ENCODE measurements at places on chromosomes 2 and 18.

DNA sequence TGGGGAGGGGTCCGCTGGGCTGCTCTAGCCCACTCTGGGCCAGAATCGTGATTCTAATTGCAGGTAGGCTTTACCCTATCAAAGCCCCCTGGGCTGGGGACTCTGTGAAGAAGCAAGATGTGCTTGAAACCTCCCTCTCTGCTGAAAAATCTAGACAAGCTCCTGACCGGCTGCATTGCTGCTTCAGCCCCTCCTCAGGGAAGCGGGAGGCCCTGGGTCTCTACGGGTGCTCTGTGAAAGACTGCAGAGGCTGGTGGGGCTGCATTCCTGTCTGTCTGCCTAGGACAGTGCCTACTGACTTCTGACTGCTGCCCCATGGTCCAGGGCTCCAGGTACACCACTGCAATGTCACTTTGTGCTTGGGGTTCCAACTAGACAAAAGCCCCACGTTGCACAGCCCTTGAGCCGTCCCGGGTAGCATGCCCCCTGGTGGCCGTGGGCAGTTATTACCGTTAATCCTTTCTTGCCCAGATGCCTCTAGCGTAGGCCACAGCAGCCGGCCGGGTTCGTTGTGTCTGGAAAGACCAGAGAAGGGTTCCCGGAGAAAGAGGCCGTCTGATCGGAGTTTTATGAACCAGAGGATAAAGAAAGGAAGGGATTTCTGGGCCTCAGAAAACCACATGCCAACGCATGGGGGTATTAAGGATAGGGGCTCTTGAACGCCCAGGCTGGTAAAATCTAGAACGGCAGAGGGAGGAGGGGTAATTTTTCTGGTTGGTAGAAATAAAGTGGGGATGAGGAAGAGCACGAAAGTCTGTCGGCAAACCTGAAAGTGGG lies 15.9 kb upstream of the C1QL2 start:
- peak; percentile 33 for DNase-seq

GRCh38 chr18:2337552-2338141 lies 233.7 kb downstream of the METTL4 start:
- no peak for DNase-seq

- no peak for DNase-seq
These were observed 218.8 kb downstream of the SNTG2 start for GRCh38 chr2:1169291-1169949.

- no peak for DNase-seq
These were observed 9.4 kb upstream of the SLC38A11 start for GRCh38 chr2:164964700-164965099.

- no peak for DNase-seq
These were observed 19.5 kb downstream of the NFE2L2 start for GRCh38 chr2:177245010-177245422.

- no peak for DNase-seq
These were observed 1.8 kb downstream of the RBFA start for GRCh38 chr18:80035997-80036396.

DNA sequence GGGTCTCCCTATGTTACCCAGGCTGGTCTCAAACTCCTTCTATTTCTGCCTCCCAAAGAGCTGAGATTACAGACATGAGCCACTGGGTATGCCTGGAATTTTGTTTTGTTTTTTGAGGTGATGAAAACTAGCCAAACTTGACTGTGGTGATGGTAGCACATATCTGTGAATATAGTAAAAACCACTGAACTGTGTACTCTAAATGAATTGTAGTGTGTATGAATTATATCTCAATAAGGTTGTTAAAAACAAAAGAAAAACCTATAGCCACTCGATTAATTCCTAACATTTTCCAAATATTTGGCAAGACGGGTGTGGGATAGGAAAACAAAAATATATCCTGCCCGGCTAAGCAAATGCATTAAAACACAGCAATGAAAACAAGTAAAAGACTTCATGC lies 1302.3 kb upstream of the CHAC2 start:
- DNase-seq = no peak

DNA sequence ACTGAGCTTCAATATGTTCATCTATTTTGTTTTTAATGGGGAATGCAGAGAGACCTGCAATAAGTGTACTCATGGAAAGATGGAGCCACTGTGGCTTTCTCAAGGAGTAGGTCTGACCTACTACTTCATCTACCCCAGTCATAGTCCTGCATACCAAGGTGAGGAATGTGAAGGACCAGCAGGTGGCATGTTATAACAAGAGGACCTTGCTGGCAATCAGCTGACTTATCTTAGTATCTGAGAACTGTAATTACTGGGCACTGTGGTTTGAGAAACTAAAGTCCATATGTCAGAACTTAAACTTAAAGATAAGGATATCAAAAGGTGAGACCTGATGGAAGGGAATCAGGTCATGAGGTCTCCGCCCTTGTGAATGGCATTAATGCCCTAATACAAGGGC lies 1104.2 kb downstream of the BCL11A start:
- no peak for DNase-seq

DNA sequence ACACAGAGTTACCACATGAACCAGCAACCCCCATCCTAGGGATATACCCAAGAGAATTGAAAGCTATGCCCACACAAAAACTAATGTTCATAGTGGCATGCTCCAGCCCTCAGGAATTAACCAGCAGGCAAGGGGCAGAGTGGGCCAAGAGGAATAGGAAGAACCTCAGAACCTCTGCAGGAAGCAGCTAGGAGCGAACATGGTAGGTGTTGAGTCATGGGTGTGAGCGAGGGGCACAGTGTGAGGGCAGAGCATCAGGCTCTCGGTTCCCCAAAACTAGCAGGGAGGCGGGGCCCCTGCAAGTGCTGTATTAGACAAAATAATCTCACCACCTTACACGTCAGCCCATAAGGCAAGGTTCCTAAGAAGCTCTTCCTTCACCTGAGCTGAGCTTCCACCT lies 5.6 kb upstream of the RUFY4 start:
- no peak for DNase-seq

GRCh38 chr2:194176134-194176533 lies 1480.9 kb upstream of the SLC39A10 start:
- no peak for DNase-seq

DNA sequence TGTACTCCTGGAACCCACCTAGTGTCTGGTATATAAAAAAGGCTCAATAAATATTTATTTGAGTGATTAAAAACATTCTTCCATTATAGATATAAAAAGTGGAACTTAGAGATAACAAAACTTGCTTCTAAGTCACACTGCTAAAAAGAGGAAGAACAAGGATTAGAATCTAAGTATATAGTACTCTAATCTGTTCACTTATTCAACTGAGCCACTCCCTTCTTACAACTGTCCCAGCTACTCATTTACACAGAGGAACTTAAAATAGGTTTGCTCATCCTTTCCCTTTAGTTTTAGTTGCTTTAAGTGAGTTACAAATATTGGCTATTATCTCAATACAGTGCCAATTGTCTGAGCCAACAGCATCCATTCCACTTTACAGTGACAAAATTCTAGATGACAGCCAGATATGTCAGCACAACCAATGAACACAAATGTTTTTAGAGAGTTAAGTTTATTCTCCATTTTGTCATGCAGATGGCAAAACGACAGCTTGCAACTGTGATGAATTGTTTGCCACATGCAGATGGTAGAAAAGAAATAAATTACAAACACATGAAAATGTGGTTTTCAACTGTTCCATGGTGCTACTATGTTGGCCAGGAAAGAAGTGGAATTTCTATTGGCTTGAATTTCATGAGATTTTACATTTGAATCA lies 280.7 kb upstream of the ZC3H15 start:
- no peak for DNase-seq

GRCh38 chr2:233519787-233520611 lies 46.6 kb downstream of the USP40 start:
- DNase-seq = no peak

GRCh38 chr2:101114815-101115214 lies 36.4 kb downstream of the TBC1D8 start:
- no peak for DNase-seq

GRCh38 chr2:34731292-34731691 lies 1132.2 kb upstream of the FAM98A start:
- DNase-seq = no peak

DNA sequence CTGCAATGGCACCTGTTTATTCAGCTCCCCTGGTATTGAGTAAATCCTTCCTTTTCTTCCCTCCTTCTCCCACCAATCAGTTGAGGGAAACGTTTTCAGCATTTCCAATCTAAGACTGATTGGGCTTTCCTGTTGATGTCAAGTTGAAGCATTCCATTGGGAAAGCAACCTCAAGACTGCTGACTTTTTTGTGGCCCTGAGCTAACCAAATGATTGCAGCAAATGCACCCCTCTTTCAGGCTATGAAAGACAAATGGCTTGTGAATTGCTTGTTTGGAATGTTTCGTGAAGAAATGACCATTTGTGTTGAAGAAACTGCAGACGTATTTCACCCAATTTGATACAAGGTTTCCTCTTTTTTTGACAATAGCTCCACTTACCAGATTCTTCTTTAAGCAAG lies 303.5 kb downstream of the EPHA4 start:
- DNase-seq = no peak

DNA sequence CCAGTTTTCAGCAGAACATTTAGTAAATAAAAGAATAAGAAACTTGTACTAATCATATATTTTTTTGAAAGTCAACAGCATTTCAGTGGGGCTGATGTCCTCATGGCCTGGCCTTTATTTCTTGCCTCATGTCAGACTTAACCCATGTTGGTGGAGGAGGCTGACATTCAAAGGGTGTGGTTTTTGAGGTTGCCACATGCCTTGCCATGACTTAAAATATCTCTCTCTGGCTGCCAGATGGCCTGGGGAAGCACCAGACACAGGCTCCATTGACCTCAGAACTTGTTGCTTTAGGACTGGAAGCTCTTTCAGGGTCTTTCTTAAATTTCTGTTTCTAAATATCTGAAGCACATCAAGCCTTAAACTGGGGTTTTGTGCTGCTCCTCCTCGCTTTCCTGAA lies 32.5 kb upstream of the CD28 start:
- no peak for DNase-seq

GRCh38 chr2:3465844-3466481 lies 53.4 kb downstream of the ADI1 start:
- DNase-seq = no peak

DNA sequence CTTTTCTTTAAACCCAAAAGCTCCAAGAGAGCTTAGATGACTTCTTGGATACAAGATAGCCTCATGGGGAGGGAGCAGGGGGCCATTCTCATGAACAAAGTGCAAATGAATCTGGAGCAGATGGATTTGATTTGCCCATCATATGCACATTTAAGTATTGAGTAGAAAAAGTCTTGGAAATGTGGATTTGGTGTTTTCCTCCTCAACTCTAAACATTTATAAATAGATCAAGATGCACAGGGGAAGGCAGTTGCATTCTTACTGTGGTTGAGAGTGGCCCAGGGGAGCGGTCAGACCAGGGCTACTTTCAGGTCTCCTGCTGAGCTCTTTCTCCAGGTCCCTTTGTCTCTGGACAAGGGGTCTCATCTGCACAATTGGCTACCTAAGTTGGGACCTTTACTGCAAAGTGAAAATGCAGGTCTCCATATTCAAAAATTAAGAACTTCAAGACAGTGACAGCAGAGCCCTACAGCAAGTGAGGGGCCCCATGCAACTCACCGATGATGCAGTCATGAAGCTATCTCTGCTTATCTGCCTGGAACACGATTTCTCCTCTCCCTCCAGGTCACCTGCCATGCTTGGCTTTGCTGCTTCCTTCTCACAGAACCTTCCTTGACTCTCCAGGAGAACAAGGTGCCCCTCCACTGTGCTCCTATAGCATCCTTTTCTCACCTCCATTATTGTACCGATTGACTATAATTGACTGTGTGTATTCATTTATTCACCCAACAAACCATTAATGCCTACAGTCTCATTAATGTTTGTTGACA lies 145.4 kb downstream of the LPIN1 start:
- no peak for DNase-seq
